ENCODE measurements at places on chromosomes 3 and 15.
A peak's percentile ranks its signal among the peaks of the same experiment; 100 is the strongest.

DNA sequence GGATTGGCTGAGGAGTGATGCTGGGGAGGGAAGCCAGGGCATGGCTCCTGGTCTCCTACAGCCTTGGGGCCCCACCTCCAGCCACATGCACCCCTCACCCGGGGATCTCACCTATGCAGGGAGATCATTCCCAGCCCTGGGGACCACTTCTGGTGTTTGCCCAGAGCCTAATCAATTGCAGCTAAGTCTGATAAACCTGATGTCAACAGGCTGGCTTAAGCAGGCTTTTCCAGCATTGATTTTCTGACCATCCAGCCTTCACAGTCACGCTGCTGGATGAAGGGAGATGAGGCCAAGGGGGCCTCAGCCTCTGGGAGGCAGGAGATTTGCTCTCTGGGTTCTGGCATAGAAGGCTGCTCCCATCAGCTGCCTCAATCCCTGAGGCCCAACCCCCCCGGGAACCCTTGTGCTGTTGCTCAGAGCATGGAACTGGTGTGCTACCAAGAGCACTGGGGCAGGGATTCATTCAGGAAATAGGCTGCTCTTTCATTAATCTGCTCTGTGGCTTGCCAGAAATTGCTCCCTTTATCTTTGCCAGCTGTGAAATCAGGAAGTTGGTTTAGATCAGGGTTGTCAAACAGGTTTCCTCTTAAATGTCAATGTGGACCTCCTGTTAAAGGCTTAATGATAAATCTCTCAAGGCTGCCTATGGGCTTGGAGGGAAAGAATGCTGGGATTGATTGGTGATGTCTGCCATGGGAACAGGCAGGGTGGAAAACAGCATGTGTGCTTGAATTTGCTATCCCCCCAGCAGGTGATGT lies 19.0 kb downstream of the FAM3D start:
- DNase-seq = peak; percentile 8

DNA sequence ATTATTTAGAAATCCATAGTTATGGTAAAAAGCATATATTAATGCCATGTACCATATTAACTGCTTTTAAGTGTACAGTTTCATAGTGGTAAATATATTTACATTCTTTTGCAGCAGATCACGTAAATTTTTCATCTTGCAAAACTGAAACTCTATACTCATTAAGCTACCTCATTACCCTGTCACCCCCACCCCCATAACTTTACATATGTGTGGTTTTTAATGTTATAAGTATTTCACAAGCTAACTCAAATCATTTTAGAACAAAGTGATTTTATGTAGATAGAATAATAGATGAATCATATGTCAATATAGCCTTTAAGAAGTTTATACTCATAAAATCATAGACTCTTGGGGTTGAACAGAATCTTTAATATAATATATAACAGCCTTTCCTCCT lies 7.1 kb upstream of the TP63 start:
- DNase-seq = no peak

GRCh38 chr3:2653706-2654105 lies 456.5 kb downstream of the IL5RA start:
- no peak for DNase-seq

DNA sequence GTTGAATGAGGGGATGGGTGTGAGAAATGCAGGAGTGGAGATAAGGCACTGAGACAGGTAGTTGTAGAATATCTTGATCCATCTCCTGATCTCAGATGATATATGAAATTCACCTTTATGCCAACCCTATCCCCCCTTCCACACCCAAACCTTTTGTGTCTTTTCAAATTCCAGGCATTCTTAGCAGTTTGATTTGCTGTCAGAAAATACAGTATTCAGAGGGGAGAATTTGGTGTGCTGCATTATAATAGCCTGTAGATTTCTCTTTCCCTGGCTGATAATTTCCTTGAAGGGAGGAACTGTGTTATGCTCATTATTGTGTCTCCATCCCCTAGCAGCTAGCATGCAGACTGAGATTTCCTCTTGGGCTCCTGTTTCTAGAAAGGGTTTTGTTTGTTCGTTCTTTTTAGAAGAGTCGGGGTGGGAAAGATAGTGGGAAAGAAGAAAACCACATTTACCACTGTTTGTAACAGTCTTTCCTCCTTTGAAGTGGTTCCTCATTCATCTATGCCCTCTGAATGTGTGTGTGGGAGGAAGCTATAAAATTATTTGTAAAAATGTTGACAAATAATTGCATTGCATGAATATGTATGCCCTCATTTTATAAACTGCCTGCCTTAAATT lies 373.4 kb downstream of the DIPK2A start:
- DNase-seq = peak; percentile 6

DNA sequence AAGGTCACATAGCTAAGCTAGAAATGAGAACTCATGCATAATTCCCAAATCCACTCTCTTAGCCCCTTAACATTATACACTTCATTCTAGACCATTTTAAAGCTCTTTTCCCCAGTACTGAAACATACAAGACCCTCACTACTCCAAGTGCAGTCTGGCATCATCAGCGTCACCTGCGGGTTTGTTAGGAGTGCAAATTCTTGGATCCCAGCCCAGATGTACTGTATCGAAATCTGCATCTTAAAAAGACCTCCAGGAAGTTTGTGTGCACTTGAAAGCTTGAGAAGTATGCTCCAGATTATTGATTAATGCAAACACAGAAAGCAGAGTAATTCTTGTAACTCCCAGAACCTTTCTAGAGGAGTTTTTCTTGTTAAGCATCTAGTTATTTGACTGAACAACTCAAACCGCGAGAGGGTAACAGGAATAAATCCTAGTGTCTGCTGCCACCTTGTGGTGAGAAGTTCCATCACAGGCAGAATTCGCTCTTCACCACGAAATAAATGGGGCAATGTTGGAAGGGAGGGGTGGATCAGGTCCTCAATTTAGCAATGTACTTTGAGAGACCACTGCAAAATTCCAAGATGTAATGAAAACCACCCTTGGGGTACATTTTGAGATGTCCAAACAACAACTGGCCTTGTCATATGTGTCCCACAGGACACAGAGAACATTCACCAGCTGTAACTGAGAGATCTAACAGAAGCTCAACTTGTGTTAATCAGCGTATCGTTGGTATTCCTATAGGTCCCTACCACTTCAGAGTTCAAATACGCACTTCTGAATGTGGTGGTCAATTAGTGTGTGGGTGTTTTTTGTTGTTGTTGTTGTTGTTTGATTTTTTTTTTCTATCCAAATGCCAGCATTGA lies 583 bp upstream of the C3orf49 start:
- DNase-seq = peak; percentile 70

- no peak for DNase-seq
Observed at GRCh38 chr15:58409861-58410260, 21.9 kb upstream of the LIPC start.

- no peak for DNase-seq
Observed at GRCh38 chr3:119558626-119559317, 642 bp downstream of the CD80 start.

DNA sequence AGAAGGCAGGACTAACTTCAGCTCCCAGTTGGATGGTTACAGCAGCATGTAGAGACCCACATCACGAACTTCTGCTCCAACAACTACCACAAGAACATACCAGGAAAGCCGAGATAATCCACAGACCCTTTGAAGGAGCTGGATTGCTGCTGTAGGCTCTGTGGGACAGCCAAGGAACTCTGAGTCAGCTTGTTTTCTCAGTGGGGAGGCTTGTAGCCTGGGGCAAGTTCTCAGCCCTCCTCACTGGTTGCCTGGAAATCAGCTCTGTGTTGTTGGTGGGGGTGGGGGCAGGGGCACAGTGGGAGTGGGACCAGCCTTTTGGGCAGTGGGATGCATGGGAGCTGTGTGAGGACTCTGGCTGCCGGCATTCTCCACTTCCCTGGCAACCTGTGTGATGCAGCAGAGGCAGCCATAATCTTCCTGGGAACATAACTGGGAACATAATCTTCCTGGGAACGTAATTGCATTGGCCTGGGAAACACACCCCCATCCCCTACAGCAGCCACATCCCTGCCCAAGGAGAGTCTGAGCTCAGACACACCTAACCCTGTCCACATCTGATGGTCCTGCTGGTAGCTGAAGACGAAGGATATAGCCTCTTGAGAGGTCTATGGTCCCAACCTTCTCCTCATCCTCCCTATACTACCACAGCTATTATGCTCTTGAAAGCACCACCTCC lies 153.1 kb downstream of the PEAK1 start:
- DNase-seq = no peak

DNA sequence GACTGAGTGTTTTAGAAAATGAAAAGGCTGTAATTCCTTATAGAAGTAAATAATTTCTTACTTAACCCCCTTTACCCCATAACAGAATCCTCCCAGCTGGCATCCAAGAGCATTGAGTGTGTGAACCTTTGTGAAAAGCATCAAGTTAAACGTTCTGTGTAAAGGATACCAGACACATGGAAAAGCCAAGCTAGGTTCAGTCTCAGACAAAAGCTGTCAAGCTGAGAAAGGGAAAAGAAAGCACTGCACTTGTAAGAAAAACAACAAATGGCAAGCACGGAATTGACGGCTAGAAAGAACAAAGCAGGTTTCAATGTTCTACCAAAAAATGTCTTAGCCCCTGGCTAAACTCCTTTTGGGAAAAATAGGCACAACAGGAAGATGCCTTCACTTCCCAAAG lies 176.5 kb downstream of the FHIT start:
- DNase-seq = no peak

DNA sequence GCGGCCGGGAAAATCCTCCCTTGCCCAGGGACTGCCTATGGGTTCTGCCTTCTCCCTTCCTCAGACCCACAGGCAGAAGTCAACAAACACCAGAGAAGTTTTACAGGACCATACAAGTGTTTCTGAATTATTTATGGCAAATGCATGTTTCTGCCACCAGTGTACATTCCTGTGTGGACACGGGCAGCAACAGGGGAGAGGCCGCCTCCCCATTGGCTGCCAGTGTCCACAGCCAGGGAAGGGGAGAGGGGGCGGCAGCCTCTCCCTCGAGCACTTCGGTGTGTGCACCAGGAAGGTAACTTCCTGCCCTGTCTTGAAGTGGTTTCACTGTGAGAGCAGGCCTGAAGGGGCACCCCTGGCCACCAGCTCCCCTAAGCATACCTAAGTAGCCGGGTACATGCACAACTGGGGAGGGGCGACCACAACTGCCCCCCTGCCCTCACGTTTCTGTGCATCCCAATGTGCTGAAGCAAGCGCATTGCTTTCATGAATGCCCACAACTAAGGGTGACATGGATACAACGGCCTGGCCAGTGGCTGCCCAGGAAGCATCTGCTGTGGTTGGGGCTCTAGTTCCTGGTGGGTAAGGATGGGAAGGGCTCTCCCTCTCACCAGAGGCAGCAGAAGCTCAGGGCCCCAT lies 14.8 kb upstream of the SHISA5 start:
- DNase-seq = no peak

DNA sequence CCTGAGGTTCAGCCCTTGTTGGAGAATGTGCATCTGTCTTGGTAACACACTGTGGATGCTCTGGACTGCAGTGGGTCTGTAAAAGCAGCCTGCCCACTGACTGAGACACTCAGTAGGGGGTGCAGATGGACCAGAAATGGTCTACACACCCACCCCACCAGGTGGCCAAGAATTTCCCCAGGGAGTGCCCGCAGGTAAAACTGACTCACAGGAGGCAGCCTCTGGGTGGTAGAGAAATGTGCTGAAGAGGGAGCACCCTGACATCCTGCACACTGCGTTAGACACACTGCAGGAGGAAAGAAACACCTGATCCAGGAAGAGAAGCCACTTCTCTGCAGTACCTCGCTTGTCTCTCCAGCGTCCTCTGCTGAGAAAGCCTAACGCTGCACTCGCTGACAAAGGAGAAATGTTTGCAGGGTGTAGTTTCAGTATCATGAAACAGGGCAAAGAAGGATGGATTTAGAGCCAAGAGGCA lies 109.5 kb upstream of the ABHD17C start:
- DNase-seq = no peak

DNA sequence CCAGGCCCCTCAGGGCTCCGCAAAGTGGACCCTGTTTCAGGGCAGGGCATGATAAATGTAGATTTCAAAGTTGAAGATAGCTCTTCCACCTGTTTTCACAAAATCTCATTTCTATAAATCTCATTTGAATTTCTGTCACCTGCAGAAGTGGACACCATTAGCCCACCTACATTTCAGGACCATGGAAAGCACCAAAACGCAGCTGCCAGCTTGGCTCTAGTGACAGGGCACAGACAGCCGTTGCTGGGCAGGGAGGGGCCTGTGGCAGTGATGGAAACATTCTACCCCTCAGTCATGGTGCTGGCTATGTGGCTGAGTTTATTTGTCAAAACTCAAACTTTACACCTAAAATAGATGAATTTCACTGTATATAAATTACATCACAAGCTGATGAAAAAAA lies 40.4 kb downstream of the PRR23E start:
- peak; percentile 8 for DNase-seq

DNA sequence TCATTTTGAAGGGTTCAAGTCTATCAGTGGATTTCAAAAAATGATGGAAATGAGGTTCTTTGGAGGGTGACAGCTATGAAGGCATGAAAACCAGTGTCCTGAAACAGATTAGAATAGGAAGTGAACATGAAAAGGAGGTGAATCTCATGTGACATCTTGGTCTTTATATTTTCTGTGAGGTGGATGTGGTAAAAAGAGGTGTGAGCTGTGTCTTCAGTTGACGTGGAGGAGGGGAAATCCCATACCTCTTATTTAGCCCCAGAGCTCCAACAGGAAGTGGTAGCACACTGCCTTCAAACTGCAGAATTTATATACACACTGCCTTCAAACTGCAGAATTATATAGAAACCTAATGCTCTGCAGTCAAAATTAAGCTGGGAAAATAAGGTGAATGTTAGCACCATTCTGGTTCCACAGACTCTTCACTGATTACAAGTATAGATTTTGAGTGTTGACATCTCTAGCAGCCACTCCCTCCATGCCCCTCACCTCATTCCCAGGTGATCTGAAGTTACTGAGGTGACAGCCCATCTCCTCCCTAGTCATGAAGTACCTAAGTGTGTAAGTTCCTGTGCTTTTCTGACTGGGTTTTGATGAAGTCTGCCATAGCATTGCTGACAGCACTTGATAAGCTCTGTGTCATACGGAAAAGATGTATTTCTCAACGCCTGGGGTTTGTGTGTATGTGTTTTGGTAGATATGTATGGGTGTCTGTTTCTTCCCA lies 2.7 kb downstream of the RAB8B start:
- DNase-seq = peak; percentile 87

- DNase-seq = no peak
Observed at GRCh38 chr3:65540666-65541065, 498.1 kb downstream of the MAGI1 start.

DNA sequence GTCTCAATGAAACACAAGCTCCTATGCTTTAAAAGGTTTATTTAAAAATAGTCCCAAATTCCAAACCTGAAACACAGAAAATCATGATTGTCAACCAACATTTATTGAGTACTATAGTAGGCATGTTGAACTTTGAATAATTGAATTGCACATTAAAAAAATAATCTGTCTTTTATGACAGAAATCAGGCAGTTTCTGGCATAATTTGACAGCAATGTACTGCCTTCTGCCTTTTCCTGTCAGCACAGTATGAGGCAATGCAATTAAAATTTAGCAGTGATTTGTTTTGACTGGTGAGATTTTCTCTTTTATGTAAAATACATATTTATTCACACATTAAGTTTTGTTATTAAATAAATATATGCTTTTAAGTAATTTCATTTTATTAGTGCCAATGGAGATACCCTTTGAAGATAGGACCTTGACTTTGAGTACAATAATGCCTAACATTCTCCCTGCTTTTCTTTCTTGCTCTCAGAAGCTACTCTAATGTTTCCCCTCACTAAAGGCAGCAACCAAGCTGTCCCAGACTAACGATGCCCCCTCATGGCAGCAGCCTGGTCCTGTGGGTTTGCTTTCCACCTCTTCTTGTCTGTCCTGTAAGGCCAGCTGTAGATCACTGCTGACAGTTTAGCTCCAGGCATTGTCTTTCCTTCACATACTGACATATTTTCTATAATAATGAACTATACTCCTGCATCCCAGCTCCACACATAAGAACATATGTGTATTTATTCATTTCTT lies 346.7 kb downstream of the IL20RB start:
- DNase-seq = peak; percentile 2
